ENCODE measurements at places on chromosomes 2 and 18.
A peak's percentile ranks its signal among the peaks of the same experiment; 100 is the strongest.

- DNase-seq = no peak
Observed at GRCh38 chr2:59502981-59503380, 1050.5 kb downstream of the BCL11A start.

GRCh38 chr18:5214583-5215351 is 17.7 kb upstream of the AKAIN1 start:
- no peak for DNase-seq

DNA sequence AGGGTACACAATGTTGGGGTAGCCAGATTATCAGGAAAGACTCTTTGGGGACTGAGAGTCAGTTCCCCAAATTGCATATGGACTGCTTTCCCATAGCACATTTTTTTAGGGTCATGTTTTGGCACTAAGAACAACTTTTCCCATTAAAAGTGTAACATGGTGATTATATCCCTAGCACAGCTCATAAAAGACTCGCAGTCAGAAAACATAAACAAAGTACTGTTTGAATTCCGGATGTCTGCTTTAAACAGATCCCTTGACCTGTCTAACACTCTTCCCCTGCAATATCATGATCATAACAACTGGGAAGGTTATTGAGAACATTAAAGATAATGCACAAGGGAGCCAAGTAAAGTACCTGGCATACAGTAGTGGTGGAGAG is 262.2 kb downstream of the ASXL3 start:
- DNase-seq = no peak

DNA sequence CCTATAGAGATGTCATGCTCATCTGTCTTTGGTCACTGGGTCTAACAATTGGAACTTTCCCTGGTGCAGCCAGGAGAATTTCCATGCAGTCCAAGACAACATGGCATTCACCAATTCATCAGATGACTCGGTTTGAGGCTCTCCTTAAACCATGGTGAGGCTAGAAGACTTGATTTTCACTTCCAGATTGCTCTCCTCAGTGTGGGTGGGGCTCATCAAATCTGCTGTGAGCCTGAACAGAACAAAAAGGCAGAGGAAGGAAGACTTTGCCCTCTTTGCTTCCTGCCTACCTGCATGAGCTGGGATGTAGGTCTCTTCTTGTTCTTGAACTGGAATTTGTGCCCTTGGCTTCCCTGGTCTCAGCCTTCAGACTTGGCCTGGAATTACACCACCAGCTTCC is 203.4 kb upstream of the TRIB2 start:
- DNase-seq = no peak

DNA sequence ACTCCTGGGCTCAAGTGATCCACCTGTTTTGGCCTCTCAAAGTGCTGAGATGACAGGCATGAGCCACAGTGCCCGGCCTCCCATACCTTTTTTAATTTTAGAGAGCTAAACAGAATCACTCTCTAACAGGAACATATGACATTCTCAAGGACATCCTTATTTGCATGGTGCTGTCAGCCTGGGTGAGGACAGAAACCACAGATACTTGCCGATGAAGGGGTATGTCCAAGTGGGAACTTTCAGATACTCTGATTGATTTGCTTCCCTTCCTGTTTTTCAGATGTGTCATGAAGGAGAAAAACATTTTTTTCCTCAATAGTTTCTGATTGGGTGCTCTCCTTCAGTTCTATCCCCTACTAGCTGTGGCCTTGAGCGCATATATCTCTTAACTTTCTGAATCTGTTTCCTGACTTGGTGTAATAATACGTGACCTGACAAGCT is 49.6 kb downstream of the MYO3B start:
- no peak for DNase-seq

GRCh38 chr2:235390108-235390815 is 103.6 kb upstream of the AGAP1 start:
- DNase-seq = peak; percentile 9

- no peak for DNase-seq
Observed at GRCh38 chr2:44817673-44818335, 123.7 kb upstream of the SIX3 start.

- no peak for DNase-seq
Observed at GRCh38 chr2:28618221-28619141, 122.6 kb downstream of the PLB1 start.

DNA sequence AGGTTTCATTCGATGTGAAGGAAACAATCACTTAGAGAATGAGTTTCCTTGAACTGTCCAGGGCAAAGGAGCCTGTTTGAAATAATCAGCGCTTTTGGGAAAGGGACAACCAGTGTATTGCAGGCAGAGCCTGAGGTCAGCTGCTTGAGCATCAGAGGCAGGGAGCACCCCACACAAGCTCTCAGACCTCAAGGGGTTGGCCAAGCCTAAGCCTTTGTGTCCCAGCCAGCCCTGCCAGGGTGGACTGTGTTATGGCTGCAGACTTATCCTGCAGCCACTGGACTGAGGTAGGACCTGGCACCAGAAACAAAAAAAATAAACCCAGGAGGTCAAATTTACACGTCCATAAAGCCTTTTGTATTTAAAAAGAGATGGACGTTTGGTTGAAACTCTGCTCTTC is 228.3 kb downstream of the SEPTIN10 start:
- DNase-seq = no peak

- no peak for DNase-seq
Observed at GRCh38 chr2:175855236-175855635, 146.8 kb downstream of the LNPK start.

DNA sequence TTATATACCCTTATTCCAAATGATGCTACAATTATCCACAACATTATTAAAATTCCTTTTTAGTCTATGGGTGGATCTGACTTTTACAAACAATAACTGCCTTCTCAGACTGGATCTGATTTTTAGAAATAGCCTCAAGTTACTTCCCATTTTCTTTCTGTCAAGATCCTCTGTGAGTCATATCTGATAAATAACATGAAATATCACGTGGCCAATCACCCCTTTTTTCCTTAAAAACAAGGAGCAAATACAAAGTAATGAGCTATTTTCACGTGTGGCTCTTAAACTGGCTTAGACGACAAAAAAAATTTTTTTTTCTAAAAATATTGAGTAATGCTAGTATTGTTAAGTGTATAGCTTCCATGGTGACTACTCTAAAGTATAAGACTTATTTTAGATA is 6.7 kb downstream of the PELI1 start:
- peak; percentile 42 for DNase-seq

GRCh38 chr2:81991282-81991681 is 1686.7 kb upstream of the LRRTM1 start:
- no peak for DNase-seq

GRCh38 chr2:84494070-84494469 is 22.2 kb upstream of the DNAH6 start:
- peak; percentile 31 for DNase-seq

GRCh38 chr2:68214381-68214780 is 38.0 kb downstream of the PPP3R1 start:
- DNase-seq = no peak

- no peak for DNase-seq
Observed at GRCh38 chr2:233007270-233007669, 5.8 kb downstream of the NGEF start.

DNA sequence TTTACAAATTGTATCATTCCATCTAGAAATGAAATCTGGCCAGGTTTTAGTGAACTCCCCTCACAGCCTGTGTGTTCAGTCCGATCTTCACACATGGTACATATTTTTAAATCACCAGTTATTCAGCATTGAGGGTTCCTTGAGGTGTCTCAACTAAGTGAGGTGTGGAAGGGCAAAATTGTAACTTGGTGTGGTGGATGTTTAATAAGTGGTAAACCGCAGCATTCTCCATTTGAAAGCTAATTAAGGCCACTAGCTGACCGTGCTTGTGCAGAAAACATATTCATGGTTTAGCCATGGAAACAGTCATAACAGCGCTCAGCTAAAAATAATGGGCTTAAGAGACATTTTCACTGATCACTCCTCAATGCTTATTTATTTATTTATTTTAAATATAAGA is 786.2 kb upstream of the FANCL start:
- DNase-seq = no peak

DNA sequence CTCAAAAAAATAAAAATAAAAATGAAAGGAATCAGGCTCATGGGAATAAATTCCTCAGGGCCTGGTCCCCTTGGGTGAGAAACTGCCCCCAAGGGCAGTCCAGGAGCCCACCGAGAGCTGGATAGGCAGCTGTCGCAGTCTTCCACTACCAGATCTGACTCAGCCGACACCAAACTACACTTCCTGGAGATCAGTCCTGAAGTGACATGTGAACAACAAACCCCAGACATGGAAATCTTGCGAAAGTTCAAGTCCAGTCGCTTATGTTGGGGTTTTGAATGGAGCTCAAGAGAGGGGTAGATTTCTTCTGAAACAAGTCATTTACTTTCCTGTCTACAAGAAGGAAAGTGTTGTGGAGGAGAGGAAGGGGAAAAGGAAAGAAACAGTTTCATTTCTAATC is 12.9 kb downstream of the ADCY3 start:
- DNase-seq = peak; percentile 45

DNA sequence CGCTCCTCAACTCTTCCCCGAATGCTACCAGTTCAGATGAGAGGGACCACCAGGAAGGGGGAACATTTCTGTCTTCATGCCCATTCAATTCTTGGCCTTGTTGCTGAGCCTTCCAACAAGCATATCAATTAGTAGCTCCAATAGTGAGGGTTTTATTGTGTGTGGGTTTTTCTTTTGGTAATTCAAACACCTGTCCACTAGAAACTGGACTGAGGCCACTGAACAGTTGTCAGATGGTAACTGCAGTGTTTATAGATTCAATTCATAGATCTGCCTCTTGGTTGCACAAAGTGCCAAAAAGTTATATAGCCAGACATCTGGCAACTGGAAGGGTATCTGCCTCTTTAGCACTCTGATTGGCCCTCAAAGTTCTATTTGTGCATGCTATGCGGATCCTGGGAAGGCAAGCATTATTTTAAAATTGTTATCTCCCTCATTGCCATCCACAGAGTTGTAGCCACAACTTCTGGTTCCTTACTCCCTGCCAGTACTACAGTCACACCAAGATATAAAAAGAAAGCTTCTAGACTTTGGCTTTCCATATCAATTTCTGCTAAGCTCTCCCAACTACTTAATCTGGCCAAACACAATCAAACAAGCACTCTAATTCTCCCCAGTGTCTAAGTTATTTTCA is 83.3 kb upstream of the ZNF521 start:
- no peak for DNase-seq

- DNase-seq = no peak
Observed at GRCh38 chr2:143891879-143892308, 628.0 kb downstream of the ZEB2 start.

- DNase-seq = no peak
Observed at GRCh38 chr2:113061241-113061640, 2.2 kb downstream of the IL36RN start.

GRCh38 chr2:178271629-178272333 is 77.5 kb downstream of the OSBPL6 start:
- DNase-seq = peak; percentile 85

- DNase-seq = peak; percentile 40
Observed at GRCh38 chr2:179981085-179981484, 26.0 kb downstream of the CWC22 start.

DNA sequence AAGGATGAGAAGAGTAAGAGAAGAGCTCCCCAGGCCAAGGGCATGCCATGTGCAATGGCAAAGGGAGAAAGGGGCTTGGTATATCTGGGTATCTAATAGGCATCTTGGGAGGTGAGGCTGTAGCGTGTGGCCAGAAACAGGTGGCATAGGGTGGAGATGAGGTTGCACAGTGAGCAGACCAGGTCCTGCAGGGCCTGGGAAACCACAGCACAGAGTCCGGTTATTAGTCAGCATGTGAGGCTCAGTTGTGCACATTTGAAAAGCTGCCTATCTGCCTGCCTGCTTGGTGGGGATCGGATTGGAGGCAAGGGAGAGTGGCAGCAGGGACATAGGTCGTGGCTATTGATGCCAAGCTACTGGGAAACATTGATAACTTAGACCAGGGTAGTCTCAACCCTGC is 190.6 kb downstream of the TPGS2 start:
- DNase-seq = no peak

DNA sequence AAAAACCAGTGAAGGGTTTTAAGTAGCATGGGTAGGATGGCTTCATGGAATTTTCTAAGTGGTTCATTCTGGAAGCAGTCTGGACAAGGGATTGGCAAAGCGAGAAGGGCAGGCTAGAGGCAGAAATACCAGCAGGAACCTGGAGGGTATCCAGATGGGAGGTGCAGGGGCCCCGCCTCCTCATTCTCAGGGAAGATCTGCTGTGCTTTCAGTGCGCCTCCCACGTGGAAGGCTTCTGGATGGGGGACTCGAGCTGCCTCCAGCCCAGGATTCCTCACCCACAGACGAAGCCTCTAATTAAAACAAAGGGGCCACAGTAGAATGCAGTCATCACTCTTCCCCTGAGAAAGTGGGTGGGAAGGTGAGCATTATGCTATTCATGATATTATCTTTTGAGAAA is 79.8 kb downstream of the VSNL1 start:
- peak; percentile 63 for DNase-seq

- DNase-seq = no peak
Observed at GRCh38 chr2:217611626-217612127, 391.1 kb downstream of the TNS1 start.

DNA sequence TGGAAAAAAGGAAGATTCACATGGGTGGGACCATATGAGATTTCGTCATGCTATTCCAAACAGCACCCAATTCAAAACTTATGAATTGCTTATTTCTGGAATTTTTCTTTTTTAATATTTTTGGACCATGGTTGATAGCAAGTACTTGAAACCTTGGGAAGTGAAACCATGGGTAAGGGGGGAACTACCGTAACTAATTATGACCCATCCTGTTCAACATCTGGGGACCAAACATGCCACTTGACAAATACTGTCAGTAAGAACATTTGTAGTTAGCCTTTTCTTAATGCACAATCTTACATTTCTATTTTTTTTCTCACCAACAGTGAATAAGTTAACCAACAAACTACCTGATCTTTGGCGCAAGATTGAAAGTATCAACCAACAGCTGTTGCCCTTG is 105.7 kb upstream of the TTC39C start:
- DNase-seq = no peak

DNA sequence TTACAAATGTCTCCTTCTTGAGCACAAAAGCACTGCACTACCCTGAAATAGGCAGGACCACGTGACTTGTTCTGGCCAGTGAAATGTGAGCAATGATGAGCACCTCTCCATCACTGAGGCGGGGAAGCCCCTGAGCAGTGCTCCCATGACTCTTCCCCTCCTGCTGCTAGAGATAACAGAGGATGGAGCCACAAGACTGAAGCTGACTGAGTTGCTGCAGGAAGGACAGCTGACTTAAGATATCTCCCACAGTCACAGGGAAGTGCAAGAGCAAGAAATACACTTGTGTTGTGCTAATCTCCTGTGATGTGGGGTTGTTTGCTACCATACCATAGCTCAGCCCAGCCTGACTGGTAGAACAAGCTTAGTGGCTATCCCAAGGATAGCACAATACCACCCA is 38.7 kb downstream of the STK39 start:
- no peak for DNase-seq

- no peak for DNase-seq
Observed at GRCh38 chr2:114661971-114662939, 219.8 kb downstream of the DPP10 start.

DNA sequence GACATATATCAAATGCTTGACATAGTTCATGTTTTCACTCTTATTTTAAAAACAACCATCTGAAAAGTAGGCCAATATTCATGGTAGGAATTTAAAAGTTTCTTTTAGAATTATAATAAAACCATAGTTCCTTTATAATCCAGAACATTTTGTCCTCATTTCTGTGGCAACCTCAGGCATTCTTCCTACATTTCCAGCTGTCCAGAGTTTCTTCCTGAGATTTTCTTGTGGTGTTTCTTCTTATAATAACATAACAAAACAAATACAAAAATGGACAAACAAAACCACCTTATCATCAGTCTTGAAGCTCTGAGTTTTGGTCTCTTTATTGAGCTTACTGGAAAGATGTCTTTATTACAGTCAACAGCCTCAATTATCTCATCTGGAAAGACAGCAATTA is 2028.6 kb upstream of the CELF4 start:
- DNase-seq = no peak
